Renal pelvis (tissue), 12 donors: ENCODE measurements at places on chromosomes 1 and 21. TPM values are rescaled to one million over a fixed set of nuclear protein-coding genes. Genes with fewer than 3 reads are reported as not detected.

Gene EXTL1
- 2.1 TPM for polyA plus RNA-seq

Gene PRAMEF6
- polyA plus RNA-seq, result not detected

GRCh38 chr1:56414728-56415224 is 164.6 kb downstream of the PLPP3 start:
- no peak for DNase-seq

Gene OR2L8
- polyA plus RNA-seq, result not detected

Gene RGS1
- polyA plus RNA-seq, result 1.3 TPM

- DNase-seq, result no peak
Observed at GRCh38 chr1:228035844-228036243, 29.0 kb downstream of the WNT3A start.

Gene HES5
- polyA plus RNA-seq, result 0.52 TPM

DNA sequence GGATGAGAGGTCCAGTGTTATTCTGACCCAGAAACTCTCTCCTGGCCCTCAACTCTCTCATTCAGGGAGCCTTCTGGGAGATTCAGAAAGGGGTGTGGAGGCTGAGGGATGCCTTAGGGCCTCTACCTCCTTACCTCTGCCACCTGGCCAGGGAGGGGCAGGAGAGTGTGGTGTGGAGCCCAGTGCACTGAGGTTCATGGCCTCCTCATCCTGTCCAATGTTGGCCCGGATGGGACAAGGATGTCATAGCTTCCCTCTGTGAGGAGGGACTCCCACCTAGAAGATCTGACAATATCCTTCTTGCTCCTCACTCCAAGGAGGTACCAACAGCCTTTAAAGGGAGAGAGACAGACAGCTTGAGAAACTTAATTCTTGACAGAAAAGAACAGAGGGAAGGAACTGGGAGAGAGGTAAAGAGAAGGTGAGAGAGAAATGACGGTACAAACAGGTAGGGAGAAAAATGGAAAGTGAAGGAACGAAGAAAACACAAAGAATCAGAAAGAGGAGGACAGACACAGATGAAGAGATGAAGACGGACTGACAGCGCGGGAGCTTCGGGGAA is 779 bp downstream of the BEND5 start:
- DNase-seq, result no peak

GRCh38 chr1:109269212-109269980 is 13.5 kb downstream of the PSRC1 start:
- no peak for DNase-seq

DNA sequence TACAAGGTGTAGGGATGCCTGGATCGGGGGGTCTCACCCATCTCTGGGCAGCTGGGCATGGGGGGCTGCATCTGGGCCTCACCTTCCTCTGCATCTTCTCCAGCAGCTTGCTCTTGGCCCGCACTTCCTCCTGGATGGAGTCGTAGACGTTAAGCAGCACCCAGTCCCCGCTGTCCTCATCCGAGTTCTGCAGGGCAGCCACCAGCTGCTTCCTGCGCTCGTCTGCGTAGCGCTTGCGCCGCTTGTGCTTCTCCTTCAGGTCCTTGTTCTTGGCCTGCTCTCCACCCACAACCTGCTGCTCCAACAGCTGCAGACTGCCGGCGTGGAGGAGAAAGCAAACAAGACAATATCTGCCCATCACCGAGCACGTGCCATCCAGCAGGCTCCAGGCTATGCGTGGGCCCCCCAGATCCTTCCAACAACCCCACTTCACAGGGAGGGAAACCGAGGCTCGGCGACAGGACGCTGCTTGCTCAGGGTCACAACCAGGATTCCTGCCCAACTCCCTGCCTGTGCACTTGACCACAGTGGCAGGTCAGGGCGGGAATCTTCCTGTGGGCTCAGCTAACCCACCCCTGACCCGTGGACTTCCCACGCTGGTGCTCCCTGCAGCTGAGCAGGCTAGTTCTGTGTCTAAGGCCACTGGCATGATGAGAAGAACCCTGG is 21.5 kb upstream of the DDOST start:
- DNase-seq, result no peak

GRCh38 chr1:207965392-207966387 is 54.8 kb upstream of the CD34 start:
- DNase-seq, result no peak

- DNase-seq, result no peak
Observed at GRCh38 chr1:227915564-227916553, 31.9 kb downstream of the WNT9A start.

DNA sequence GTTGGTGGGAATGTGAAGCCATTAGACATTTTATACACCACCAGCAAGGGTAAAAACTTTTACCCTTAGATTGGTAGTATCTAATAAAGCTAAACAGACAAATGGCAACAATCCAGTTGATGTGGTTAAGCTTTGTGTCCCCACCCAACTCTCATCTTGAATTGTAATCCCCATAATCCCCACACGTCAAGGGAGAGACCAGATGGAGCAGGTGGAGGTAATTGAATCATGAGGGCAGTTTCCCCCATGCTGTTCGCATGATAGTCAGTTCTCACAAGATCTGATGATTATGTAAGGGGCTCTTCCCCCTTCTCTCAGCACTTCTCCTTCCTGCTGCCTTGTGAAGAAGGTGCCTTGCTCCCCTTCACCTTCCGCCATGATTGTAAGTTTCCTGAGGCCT is 602.3 kb downstream of the NUF2 start:
- DNase-seq, result no peak

DNA sequence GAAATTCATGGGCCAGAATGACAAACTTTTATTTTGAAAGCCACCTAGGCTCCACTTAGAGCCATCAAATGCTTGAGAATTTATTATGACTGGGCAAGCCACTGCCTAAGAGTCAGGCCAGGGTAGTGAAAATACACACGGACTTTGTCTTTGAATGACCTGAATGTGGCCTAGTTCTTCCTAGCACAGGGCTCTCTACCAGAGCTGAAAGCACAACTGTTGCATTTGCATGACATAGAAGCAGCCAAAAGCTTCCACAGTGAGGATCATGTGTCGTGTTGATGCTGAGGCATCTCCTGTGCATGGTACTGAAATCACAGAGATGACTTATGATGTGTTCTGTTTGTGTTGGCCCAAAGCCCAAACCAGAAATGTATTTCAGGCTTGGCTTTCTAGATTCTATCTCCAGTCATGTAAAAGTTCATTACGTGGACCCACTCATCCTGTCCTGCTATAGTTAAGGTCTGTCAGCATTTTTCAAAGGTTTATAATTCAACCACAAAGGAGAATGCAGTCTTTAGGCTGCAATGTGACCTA is 164.0 kb upstream of the UBE2U start:
- peak; percentile 69 for DNase-seq

GRCh38 chr1:53372501-53372951 is 44.7 kb upstream of the LRP8 start:
- DNase-seq, result no peak

DNA sequence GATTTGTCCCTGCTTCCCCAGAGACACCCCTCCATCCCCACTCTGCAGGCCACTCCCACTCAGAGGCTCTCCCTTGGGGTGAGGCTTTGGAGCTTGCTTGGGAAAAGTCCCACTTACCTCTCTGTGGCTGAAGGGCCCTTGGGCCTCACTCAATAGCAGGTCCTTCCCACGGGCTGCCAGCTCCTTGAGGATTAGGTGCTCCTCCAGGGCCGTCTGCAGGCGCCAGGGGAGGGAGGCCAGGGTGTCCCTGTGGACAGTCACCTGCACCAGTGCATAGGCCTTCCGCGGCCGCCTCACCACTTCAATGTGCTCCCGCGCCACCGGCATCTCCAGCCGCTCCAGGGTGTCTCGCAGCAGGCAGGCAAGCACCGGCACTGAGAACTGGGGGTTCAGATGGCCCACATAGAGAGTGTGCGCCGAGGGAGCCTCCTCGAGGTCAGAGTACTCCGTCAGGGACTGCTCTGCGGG is 1.4 kb downstream of the SLFNL1 start:
- no peak for DNase-seq

DNA sequence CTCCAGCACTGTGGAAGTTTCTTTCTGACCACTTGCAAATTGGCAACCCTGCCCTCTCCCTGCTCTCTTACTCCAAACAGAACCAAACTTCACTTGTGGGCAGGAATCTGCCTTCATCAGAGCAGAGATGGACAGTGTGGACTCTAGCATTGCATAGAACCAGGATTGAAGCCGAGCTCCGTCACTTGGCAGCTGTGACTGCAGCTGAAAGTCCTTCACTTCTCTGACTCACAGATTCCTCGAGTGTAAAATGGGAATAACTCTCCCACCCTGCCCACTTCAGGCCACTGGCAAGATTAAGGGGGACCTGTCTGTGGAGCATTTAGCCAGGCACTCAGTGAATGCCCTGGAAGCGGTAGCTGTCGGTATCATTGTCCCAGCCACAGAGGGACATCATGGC is 75.7 kb upstream of the ZBTB40 start:
- no peak for DNase-seq

DNA sequence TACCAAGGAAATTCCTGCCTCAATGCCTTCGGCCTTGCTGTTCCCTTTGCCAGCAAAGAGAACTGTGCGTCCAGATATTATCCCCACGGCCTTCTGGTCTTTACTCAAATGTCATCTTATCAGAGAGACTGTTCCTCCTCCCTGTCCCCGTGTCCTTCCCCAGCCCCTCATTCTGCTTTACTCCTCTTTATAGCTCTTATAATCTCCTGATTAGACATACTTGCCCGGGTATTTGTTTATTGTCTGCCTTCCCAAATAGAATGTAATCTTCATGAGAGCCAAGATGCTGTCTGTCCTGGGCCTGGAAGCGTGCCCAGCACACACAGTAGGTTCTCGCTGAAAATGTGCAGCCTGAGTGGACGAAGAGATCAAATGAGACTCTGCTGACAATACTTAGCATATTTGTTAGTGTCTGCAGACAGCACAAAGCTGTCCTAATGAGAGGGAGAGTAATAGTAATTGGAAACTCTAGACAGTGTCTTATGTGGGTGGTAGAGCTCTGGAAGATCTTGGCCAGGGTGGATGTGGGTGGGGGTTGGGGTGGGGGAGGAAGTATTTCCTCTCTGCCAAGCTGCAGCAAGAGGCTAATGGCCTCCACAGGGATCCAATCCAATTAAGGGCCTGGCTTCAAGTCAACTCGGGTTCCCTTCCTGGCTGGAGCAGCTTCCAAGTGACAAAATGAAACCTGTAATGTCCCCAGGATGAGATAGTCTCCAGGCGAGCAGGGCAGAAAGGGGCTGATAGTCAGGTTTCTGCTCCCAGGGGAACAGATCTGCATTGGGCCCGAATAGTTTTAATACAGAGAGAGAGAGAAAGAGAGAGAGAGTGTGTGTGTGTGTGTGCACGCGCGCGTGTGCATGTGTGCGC is 9.5 kb upstream of the CLIC4 start:
- no peak for DNase-seq

Gene RIPPLY3
- polyA plus RNA-seq, result 2.4 TPM

DNA sequence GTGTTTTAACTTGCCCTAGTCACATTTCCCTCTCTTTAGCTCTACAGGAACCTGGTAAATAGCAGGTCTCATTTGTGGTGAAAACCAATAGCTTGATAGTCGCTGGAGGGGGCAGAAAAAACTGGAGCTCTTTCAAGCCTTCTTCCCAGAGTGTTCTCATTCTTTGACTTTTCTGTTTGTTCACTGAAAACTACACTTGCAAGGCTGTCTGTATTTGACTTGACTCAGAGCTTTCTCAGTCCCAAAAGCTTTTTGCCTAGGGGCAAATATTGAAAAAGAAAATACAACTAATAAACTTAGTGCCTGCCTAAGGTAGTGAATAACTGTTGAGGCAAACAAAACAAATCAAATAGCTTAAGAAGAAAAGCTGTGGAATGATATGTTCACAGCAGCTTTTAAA is 217.1 kb upstream of the CHRM3 start:
- no peak for DNase-seq

Gene LENEP
- 0.87 TPM for polyA plus RNA-seq

DNA sequence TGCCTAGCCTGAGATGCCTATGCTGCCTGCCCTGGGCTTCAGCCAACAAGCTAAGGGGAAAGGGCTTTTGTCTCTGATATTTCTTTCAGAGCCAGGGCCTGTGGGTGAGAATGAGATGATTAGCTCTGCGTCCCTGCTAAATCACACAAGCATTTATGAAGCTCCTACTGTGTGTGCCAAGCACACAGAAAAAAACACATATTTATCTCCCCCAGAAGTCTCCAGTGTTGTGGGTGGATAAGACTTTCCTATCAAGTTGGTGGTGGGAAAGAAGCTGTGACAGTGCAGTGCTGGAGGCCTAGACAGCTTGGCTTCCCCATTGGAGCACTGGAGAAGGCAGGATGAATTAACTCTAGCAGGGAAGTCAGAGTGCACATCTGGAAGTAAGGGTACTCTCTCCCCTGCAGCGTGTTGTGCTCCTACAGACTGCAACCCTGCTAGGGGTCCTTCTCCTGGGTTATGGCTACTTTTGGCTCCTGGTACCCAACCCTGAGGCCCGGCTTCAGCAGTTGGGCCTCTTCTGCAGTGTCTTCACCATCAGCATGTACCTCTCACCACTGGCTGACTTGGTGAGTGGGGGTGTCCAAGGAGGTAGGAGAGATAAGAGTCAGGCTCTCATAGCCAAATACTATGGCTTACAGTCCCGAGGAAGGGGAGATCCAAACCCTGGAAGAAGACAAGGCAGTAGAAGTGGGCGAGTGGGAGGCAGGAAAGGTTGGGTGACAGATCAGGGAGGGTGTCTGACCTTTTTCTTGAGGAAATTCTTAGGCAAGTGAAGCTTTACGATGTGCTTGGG is 1.7 kb downstream of the SLC50A1 start:
- DNase-seq, result no peak

DNA sequence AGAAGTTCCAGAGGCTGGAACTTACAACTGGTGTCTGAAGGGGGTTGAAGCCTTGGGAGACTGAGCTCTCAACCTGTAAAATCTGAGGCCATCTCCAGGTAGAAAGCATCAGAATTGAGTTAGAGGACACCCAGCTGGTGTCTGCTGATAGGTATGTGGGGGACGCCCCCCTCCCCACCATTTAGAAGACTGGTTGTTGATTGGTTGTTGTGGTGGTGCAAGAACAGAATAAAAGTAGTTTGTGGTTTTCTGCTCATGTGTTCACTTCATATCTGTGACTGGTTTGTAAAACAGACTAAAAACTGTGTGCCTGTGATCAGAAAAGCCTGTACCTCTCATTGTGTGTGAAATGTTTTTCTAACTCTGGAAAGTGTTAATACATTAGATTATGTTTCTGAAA is 33.2 kb upstream of the PDE4B start:
- no peak for DNase-seq

Gene GPR52
- polyA plus RNA-seq, result not detected

Gene CD84
- 1.1 TPM for polyA plus RNA-seq

Gene NTRK1
- 2.0 TPM for polyA plus RNA-seq

Gene OR10J1
- not detected for polyA plus RNA-seq

Gene GJA4
- polyA plus RNA-seq, result 18.4 TPM

DNA sequence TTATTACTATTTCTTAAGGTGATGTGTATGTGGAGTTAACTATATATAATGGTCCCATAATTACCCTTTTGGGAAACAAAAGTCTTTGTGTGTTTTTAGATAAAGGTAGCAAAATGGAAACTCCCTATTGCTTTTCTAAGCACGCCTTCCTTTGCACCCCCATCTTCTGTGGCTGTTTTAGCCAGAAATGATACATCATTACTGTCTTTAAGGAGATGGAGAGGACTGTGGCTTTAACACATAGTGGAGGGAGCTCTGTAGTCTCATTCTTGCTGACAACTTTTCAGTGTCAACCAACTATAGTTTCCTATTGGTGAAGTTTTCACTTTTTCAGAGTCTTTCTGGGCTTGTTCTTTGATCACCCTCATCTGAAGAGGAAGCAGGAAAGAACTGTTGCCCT is 1.0 kb downstream of the APOBEC4 start:
- no peak for DNase-seq
